ENCODE measurements at places on chromosomes 1 and 21.
A peak's percentile ranks its signal among the peaks of the same experiment; 100 is the strongest.

GRCh38 chr1:150087415-150087814 is 19.8 kb downstream of the VPS45 start:
- DNase-seq: no peak

DNA sequence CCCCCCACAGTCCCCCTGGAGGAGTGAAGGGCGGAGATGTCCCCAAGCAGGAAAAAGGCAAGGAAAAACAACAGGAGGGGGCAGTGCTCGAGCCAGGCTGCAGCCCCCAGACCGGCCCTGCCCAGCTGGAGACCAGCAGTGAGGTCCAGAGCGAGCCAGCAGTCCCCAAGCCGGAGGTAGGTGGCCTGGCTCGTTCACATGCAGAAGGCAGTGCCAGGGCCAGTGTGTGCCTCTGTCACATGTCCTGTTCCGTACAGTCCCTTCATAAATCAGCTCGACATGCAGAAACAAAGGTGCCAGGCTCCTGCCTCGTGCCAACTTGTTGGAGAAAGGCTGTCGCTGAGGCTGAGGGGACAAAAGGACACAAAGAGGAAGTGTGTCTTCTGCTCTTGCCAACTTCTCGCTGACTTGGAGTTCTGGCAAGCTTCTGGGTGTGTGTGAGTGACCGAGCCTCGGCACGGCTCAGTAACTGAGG is 24.1 kb upstream of the MPZL1 start:
- no peak for DNase-seq

DNA sequence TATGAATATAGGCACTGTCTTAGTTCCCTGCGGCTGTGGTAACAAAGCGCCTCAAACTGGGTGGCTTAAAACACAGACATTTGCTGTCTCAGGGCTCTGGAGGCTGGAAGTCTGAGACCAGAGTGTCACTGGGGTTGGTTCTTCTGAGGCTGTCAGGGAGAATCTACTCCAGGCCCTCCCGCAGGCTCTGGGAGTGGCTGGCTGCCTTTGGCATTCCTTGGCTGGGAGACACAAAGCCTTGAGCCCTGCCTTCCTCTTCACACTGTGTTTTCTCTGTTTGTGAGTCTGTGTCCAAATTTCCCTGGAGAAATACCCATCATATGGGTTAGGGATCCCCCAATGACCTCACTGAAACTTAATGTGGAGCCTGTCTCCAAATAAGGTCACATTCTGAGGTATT is 38.5 kb downstream of the B3GALT5 start:
- DNase-seq: no peak

GRCh38 chr1:157183870-157184269 is 45.7 kb upstream of the ETV3 start:
- DNase-seq: no peak

- peak; percentile 81 for DNase-seq
Observed at GRCh38 chr1:16078925-16079656, 5.6 kb upstream of the FAM131C start.

GRCh38 chr1:201358596-201358995 is 18.9 kb downstream of the TNNT2 start:
- no peak for DNase-seq

- peak; percentile 26 for DNase-seq
Observed at GRCh38 chr1:229035054-229035747, 235.7 kb upstream of the RAB4A start.

GRCh38 chr1:209062863-209063262 is 520.7 kb upstream of the CAMK1G start:
- DNase-seq: no peak

DNA sequence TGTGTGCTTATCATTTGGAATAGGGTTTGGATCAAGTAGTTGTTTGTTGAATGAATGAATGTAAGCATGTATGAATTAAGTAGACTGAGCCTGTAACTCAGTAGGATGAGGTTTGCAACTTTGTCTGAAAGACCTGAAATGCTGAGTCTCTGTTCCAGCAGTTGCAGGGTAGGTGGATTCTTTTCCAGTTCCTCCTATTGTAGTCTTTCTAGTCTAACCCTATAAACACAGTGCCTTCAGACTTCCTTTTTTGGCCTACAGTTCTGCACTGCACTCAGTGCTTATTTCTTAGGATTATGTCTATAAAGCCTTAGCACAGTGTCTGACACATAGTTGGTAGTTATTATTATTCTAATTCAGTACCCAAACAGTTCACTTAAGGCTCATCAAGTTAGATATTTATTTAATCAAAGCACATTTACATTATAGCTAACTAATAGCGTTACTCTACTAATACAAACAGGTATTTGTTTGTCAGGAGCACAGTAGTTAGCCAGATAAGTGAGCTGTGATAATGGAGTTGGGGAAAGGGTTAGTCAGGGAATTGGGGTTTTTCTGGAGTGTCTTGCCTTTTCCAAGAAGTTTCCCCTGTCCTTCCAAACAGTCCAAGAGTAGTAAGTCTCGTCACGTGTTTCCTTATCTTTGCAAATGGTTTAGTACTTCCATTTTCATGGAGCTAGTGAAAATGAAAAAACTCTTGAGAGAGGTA is 45.0 kb downstream of the ABCD3 start:
- no peak for DNase-seq

DNA sequence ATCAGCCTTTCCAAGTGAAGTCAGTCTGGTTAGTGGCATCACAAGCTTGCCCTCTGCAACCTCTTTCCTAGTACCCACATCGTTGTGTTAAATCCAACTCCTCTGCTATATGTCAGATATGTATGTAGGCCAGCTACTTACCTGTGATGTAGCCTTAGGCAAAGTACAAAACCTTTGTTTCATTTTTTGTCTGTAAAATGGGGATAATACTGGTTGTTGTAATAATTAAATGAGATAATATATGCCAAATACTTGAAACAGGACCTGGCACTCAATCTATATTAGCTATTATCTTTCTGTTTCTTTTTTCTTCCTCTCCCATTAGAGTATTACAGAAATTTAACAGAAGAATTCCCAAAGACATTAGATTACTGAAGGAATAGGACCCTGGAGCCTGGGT is 1.2 kb downstream of the PCP4L1 start:
- DNase-seq: no peak

DNA sequence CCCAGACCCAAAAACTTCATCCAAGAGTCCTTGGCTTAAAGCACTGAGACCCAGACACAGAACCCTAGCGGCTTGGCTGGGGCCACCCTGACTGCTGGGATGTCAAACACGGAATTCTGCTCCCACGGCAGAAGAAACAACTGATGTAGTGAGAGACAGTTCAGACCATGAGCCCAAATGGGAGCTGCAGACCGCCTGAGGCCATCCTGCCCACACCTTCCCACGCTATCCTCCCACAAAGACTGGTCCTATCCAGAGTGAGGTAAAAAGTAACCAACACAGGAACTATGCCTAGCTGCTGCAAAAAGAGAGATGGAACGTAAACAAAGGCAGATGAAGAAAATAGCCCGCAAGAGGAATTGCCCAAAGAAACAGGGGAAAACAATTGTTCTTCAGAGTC is 203.3 kb downstream of the PTPRU start:
- DNase-seq: no peak

DNA sequence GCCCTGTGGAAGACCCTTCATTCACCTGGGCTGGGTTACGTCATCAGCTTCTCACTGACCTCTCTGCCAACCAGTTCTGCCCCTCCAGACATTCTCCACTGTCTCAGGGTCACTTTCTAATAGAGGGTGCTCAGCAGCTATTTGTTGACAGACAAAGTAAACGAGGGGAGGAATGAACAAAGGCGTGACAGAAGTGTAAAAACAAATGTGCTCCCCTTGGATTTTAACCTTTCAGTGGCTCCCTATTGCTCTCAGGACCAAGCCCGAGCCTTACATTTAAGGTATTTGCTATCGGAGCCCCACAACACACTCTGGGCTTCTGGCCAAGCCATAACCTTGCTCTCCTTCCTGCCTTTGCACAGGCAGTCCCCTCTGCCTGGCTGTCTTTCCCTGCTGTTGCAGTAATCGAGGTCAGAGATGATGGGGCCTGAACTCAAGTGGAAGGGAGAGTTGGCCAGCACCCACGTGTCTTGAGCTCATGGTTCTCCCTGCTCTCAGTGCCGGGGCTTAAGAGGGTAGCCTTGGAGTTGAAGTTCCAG is 9.3 kb upstream of the MARCKSL1 start:
- no peak for DNase-seq

GRCh38 chr1:101431956-101432510 is 195.2 kb downstream of the S1PR1 start:
- no peak for DNase-seq

DNA sequence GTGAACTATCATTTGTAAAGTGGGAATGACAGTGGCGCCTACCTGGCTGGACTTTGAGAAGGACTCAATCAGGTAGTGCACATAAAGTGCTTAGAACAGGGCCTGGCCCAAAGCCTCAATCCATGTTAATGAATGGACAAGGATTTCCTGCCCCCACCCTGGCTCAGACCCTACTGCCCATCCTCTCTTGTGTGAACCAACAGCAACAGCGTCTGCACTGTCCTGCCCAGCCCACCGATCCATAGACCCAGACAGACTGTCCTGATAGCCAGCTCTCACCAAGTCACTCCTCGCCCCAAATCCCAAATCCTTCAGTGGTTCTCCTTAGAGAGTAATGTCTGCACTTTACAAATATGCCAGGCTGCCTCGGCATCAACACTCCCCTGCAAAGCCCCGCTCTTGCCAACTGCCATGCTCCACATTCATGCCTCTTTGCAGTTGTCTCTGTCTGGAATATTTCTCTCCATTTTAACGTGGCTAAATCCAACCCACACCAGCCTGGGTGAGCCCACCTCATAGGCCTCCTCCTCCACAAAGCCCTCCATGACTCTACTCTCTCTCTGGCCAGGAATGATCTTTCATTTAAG is 157.6 kb upstream of the EDN2 start:
- no peak for DNase-seq

DNA sequence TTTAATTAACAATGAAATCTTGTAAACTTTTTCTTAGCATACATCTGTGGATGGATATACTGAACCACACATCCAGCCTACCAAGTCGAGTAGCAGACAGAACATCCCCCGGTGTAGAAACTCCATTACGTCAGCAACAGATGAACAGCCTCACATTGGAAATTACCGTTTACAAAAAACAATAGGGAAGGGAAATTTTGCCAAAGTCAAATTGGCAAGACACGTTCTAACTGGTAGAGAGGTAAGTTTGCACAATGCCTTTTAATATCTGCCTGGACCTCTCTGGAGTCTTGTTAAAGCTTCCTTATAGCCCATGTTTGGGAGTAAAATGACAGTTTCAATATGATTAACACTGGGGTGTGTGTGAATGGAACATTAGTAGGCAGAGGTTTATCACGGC is 51.4 kb downstream of the MARK1 start:
- no peak for DNase-seq

DNA sequence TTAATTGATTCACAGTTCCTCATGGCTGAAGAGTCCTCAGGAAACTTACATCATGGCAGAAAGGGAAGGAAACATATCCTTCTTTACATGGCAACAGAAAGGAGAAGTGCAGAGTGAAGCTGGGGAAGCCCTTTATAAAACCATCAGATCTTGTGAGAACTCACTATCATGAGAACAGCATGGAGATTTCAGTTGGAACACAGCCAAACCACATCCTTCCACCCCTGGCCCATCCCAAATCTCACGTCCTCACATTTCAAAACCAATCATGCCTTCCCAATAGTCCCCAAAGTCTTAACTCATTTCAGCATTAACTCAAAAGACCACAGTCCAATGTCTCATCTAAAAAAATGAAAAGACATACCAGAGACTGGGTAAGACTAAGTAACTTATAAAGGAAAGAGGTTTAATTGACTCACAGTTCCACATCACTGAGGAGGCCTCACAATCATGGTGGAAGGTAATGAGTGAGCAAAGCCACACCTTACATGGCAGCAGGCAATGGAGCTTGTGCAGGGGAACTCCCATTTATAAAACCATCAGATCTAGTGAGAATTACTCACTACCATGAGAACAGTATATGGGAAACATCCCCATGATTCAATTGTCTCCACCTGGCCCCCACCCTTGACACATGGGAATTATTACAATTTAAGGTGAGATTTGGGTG is 105.2 kb downstream of the MRPL39 start:
- peak; percentile 83 for DNase-seq

- DNase-seq: no peak
Observed at GRCh38 chr1:245990315-245991022, 516.6 kb downstream of the SMYD3 start.

DNA sequence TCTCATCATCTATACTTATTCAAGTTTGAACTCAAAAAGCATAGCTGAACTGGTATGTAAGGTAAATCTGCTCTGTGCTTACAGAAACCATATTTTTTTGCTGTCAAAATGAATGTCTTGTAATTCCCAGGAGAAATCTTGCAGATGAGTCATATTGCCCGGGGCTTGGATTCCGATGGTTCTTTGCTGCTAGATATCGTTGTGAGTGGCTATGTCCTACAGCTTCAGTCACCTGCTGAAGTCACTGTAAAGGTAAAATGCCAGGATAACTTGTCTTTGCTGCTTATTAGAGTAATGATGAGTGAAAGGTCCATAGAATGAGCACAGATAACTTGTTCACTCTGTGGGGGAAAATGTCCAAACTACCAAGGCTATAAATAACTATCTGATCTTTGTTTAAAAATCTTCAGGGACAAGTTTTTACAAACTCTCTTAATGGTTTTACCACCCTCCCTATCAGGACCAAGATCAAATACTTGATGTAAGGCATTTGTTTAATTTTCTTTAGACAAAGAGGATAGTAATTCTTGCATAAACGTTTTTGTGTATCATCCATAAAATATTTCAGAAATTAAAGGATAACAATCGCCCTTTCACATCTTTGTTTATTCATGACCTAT is 222.3 kb downstream of the TPR start:
- no peak for DNase-seq

DNA sequence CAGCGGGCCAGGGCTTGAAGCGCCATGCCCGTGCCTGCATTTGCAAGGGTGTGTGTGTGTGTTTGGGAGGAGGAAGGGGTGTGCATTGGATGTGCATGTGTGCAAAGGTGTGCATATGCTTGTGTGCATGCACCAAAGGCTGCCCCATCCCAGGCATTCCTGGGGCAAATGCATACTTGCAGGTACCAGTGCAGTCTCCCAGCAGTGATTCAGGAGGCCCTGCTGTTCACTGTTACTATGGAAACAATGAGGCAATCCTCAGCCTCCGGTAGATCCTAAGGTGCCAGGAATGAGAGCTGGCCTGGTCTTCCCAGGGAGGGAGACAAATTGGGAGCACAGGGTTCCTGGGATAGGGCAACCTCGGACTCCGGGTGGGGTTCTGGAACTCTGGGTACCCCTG is 7.5 kb upstream of the FNDC5 start:
- no peak for DNase-seq

- no peak for DNase-seq
Observed at GRCh38 chr1:51966559-51966958, 23.9 kb downstream of the RAB3B start.

GRCh38 chr1:2605509-2606395 is 19.2 kb downstream of the PRXL2B start:
- no peak for DNase-seq

DNA sequence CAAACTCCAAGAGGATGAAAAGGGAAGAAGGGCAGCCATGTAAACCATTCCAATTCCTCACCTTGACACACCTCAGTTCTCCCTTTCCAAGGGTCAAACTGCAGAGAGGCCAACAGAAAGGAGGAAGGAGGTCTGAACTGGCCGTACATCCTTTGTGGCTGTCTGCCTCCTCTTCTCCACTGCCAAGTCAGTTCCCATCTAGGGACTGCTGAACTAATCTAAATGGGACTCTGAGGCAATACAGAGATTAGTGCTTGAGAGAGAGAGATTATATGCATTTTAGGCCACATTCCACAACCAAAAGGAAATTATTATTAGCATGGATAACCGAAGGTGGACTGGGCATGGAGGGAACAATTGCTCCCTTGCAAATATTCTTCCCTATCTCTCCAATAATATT is 2.7 kb downstream of the ARHGEF11 start:
- DNase-seq: no peak

Measured in activated CD4-positive, alpha-beta T cell treated with anti-CD3 and anti-CD28 coated beads for 36 hours (primary cell).